ENCODE measurements at places on chromosomes 2 and 18.

- DNase-seq = no peak
Observed at GRCh38 chr18:47817017-47817794, 113.3 kb downstream of the SMAD2 start.

GRCh38 chr2:156505696-156506095 lies 69.5 kb downstream of the GPD2 start:
- no peak for DNase-seq

DNA sequence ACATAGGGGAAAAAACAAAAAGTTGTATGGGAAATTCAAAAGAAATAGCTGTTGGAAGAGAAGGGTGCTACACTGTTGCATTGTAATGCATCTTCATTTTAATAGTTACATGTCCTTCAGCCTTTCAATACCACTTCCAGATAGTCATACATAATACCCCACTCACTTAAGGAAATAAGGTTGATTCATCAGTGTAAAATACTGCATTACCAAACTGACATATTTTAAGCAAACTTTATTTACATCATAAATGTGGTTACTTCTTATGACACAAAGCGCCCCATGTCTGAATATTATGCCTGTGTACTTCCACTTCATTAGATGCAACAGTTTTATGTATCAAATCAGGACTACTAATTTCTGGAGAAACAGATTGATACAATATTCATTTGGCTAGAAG lies 4.5 kb downstream of the RBMS1 start:
- no peak for DNase-seq

DNA sequence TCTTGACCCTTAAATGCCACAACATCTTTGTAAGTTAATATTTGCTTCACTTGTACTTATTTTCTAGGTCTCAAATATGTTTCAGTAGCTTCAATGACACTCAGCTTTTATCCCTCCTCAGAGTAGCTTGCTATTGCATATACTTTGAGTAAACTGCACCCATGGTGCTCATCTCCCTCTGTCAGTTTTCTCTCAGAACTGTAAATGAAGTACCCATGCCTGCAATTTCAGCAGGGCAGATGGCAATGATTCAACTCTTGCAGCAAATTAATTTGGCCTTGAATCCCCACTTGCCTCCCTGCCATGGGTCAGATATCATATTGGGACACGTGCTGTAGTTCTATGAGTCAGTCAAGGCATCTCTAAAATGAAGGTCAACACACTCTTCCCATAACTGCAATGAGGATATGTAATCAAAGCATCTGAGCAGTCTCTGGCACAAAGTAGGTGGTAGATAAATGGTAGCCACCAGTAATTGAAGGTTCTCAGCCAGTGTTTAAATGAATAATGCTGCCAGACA lies 225.8 kb downstream of the PIEZO2 start:
- no peak for DNase-seq

DNA sequence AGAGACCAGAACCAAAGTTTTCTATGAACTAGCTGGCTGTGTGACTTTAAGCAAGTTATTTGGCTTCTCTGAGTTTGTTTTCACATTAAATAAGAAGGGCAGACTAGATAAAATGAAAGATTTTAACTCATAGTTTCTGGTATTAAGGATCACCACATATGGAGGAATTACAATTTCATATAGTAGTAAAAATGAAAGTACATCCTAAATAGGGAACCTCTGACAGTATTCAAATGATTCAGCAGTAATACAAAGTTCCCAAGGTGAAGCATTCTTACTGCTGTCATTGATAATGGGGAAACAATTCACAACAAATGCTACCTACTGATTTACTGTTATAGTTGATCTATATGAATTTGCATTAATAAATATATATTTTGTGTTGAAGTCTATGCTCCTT lies 170.3 kb upstream of the VRK2 start:
- no peak for DNase-seq

DNA sequence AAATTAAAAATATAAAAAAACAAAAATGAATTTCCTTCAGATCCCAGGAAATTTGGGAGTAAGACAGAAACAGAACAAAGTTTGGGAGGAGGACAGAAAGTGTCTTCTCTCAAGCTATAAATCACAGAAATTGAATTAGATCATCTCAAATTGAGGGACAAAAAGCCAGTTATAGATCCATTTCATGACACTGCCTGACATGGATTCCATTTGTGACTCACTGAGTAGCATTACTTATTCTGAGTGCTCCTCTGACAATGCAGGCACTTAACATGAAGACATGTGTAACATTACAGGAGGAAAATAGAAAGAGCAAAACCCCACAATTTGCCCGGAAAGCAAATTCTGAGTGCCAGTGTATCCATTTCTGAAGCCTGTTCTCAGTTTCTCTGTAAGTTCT lies 63.9 kb upstream of the CREB1 start:
- DNase-seq = no peak

All from stimulated activated CD4-positive, alpha-beta T cell treated with anti-CD3 and anti-CD28 coated beads, TNF-alpha, amount 100 ng/mL, for 1 hour (primary cell).